T-helper 1 cell (primary cell): ENCODE measurements at places on chromosomes 11 and 22.

- no peak for DNase-seq
Measured at GRCh38 chr11:132858223-132858622, 674.1 kb downstream of the OPCML start.

GRCh38 chr22:46589871-46590271 lies 30.3 kb upstream of the GRAMD4 start:
- no peak for DNase-seq

DNA sequence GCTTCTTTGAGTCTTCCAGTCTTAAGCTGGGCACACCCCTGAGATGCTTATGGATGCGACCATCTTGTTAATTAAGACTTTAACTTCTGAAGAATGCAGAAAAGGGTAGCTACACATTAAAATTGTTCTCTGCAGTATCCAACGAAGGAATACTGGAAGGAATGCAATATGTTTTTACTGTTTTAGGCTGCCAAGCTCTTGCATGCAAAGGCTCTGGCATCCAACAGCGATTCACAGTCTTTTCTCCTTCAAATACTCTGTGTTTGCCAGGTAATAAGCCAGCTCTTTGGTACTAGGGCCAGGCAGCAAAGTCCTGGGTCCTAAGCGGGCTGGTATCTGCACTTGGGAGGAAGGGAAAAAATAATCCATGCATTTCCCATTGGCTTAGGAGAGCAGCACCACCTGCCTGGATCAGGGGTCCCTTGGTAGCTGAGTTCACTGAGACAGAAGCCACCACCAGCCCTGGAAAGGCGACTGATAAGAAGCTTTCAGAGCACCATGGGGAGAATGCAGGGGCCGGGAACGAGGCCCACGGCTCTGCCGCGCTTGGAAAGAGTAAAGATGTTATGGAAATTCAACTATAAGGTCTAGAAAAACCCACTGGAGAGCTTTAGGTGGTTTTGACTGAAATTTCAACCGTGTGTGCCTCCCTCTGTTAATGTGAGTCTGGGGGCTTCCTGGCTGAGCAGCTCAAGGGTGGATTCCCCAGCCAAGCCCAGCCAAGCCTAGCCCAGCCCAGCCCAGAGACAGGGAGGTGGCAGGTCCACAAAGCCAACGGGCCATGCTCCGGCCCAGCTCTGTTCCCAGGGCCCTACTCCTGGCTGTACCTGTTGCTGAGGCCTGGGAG lies 67.0 kb upstream of the CCND1 start:
- no peak for DNase-seq

- no peak for DNase-seq
Measured at GRCh38 chr11:30411383-30411782, 88.5 kb downstream of the ARL14EP start.

GRCh38 chr22:36659762-36660509 lies 43.6 kb downstream of the CACNG2 start:
- DNase-seq: no peak

DNA sequence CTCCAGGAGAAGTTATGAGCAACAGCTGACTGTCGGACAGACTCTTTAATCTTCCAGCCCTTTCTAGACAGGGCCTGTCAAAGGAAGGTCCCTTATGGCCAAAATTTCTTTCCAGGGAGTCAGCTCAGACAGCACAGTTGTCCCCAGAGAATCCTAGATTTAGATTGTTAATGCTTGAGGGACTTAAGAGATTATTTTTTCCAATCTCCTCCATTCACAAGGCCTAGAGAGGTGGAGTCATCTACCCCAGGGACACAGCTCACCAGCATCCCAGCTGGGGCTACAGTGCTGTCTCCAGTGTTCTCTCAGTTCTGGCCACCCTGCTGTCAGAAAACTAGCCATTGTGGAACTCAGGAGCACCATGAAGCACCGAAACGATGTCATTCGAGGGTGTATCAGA lies 7.8 kb downstream of the DSCAML1 start:
- DNase-seq: no peak

DNA sequence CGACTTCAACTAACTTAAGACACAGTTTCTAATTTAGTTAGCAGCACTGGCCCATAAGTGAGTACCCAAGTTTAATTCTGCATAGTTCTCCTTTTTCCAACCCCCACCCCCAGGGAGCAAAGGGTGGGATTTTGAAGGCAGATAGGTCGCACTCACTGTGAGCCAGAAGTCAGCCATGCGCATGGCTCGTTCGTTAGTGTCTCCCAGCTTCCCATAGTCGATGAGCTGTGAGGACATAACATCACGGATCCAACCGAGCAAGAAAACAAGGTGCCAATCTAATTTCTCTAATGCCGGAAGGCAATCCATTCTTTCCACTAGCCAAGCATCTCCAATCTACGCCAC lies 577 bp downstream of the MRPL17 start:
- DNase-seq: no peak

- DNase-seq: no peak
Measured at GRCh38 chr11:109697140-109697843, 275.3 kb downstream of the C11orf87 start.

GRCh38 chr11:65402790-65403189 lies 16.4 kb downstream of the FRMD8 start:
- no peak for DNase-seq
